ENCODE measurements at places on chromosomes 2 and 18.

- no peak for DNase-seq
These were observed 95.6 kb downstream of the EHBP1 start for GRCh38 chr2:62801110-62801509.

DNA sequence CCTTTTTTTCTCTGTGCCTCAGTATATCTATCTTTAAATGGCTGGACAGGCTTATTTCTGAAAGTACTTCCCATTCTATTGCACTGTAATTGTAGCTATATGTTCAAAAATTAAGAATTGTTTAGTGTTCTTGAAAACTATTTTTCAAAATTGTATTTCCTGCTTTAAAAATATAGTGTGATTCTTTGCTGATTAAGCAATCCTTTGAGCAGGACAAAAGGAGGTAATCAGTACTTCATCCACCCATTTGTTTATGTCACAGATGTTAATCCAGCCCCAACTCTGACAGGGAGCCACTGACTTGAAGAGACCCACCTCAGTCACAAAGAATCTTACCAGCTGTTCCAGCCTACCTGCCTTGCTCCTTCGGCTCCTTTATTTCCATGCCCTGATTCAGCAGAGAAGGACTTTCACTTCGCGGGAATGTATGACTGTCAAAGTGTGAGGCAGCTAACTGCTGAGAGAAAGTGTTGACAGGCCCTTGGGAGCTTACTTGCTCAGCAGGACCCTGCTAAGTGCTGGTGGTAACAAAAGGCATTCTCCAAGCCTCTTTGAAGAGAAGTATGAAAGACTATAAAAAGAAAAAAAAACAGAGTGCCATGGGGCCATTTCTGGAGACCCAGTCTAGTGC is 393.3 kb upstream of the CYRIA start:
- DNase-seq = no peak

DNA sequence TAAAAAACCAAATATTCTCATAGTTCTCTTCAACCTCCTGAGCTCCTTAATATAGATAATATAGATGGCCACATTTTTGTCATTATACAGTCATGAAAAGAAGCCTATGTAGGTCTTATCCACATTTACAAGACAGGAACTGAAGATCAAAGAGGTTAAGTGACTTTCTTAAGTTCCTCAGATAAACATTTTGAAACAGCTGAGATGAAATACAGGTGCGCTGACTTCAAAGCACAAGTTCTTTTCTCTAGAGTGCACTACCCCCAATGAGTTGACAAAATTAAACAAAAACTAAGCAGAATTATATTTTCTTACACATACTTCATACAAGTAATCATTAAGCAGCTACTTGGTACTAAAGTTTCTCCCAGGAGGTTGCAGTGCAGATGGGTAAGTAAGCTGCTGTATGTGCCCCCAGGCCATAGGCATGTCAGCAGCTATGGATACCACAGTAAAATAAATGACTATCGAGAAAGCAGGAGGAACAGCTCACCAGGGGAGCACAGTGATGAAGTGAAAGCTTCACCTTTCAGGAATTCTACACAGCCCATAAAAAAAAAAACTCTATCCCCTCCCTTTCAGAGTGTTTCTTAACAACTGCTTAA is 199.8 kb downstream of the DPP10 start:
- DNase-seq = no peak

DNA sequence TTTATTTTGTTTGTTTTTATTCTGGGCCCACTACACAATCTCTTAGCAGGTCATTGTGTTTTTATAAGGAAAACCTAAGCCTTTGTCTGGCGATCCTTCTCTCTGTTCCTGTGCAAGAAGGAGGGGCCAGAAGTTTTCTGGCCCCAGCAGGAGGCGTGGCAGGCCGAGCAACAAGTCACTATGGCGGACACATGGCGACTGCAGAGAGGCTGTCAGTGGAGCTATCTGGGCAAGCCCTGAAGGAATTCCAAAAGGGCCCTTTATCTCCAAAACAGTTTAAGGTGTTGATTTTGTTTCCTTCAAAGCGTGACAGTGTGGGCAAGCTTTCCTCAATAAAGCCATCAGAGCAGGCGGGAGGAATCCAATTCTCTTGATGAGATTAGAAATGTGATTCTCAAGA is 118.8 kb upstream of the CTAGE1 start:
- DNase-seq = no peak

DNA sequence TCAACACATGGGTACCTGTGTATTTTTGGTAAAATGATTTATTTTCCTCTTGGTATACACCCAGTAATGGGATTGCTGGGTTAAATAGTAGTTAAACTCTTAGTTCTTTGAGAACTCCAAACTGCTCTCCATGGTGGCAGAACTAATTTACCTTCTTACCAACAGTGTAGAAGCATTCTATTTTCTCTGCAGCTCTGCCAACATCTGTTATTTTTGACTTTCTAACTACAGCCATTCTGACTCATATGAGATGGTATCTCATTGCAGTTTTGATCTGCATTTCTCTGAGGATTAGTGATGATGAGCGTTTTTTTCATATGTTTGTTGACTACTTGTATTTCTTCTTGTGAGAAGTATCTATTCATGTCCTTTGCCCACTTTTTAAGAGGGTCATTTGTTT is 180.6 kb downstream of the FSIP2 start:
- no peak for DNase-seq

- no peak for DNase-seq
These were observed 62.4 kb upstream of the TNP1 start for GRCh38 chr2:216922175-216922780.

GRCh38 chr2:212626371-212626918 is 87.8 kb upstream of the ERBB4 start:
- no peak for DNase-seq

GRCh38 chr2:10977621-10978020 is 65.9 kb downstream of the KCNF1 start:
- no peak for DNase-seq
